ENCODE measurements at places on chromosomes 4 and X. TPM values are rescaled to one million over a fixed set of nuclear protein-coding genes. Genes with fewer than 3 reads are reported as not detected.

Gene SSX2B
- total RNA-seq = not detected

DNA sequence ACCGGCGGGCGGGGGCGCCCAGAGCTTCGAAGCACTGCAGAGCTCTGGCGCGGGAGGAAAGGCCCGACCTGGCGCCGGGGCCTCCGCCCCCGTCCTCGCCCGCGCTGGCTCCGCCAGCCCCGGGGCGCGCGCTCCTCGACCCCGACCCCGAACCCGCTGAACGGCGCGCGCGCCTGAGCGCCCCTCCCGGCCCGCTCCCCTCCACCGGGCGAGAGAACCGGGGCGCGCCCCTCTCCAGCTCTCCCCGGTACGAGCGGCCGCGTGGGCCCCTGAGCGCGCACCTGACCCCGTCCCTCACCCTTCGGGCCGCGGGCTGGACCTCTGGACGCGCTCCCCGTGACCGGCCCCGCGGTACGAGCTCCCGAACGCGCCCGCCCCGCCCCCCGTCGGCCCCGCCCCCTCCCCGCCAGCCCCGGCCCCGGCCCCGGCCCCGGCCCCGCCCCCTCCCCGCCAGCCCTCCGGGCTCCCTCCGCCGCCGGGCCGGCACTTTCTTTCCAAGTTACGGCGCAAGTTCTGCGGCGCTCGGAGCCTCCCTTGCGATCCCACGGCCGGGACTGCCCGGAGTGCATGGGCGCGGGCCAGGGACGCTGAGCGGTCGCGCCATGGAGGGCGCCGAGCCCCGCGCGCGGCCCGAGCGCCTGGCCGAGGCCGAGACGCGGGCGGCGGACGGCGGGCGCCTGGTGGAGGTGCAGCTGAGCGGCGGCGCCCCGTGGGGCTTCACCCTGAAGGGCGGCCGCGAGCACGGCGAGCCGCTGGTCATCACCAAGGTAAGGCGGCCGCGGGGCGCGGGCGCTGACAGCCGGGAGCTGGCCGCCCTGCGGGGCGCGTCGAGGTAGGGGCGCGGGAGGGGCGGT, at the start of gene SHROOM2:
Gene SHROOM2 (plus strand): TSS at position 486 of the 854 bp plus-strand sequence. CDS start 117 bp downstream, at position 603.
- no peak for DNase-seq

DNA sequence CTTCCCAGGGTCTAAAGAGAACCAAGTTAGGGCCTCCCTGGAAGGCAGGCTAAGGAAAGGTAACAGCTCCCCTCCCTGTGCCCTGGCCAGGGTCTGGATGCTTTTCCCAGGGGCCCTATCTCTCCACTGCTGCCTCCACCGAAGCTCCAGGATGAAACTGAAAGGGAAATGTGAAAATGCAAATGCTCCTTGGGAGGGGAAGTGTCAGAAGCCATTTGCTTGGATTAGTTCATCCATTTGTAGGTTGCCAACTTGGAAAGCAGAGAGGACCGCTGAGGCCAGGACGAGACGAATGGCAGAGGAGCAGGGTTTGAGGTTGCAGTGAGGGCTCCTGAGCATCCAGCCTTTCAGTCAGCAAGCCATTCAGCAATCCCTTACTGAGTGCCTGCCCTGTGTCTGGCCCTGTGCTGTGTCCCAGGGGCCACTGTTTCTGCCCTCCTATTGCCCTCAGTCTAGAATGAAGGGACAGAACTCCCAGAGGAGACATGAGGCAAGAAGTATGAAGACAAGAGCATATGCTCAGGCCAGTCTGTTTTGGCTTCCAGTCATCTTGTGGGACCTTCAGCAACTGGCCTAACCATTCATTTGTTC, 45.9 kb upstream of the PGRMC1 start:
- no peak for DNase-seq

- DNase-seq = no peak
Measured at GRCh38 chr4:143025081-143025704, 159.5 kb upstream of the USP38 start.
